ENCODE measurements at places on chromosomes 1 and 21.

- DNase-seq: no peak
Measured at GRCh38 chr1:217535601-217536377, 95.1 kb downstream of the GPATCH2 start.

DNA sequence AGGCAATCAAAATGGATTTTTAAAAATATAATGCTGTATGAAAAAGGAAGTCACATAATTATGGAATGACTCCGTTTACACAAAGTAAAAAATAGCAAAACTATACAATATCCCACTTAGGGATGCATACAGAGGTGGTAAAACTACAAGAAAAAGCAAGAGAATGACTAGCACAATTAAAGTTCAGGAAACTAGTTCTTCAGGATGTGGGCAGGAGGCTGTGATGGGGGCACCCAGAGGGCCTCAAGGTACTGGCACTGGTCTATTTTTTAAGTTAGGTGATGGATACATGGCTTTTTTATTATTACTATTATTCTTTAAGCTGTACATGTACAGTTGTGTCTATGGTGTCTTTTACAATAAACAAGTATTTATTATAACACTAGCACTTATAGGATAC, 1.4 kb upstream of the ZC3H12A start:
- no peak for DNase-seq

GRCh38 chr21:34695434-34695833, 26.6 kb downstream of the CLIC6 start:
- no peak for DNase-seq

GRCh38 chr1:187413405-187414169, 584.8 kb downstream of the PLA2G4A start:
- DNase-seq: no peak

GRCh38 chr1:151888972-151889570, 20.2 kb downstream of the THEM4 start:
- no peak for DNase-seq

GRCh38 chr1:237154157-237154556, 112.2 kb downstream of the RYR2 start:
- no peak for DNase-seq
